Tibial artery (tissue), 4 donors: ENCODE measurements at places on chromosomes 1 and 21.

DNA sequence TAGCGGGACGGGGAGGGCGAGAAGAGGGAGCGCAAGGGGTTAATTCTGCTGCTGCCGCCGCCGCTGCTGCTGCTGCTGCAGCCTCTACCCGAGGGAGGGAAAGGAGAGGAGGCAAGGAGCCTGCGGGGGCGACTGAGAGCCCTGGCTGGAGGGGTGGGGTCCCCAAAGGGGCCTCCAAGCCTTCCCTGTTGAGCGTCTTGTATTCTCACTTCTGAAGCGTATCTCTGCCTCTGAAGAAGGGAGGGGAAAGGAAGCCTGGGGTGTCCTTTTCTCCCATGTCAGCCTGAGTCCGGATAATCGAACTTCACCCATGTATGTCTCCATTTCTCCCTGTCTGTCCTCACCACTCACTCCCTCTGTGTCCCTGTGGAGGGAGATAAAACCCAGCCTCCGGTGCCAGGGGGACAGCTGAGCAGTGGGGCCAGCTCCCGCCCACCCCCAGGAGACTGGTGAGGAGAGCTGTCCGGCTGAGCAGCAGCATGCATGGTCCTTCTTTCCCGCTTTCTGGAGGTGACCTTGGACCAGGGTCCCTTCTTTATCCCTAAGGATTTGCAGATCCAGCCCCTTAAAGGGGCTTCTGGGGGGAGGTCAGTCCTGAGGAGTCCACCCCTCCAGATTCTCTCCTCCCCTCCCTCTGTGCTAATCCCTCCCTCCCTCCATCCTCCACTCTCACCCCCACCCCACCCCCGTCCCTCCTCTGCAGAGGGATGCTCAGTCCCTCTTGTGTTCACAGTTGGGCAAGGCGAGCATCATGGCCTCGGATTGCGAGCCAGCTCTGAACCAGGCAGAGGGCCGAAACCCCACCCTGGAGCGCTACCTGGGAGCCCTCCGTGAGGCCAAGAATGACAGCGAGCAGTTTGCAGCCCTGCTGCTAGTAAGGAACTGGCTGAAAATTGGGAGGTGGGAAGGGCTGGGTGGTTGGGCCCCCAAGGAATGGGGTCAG lies 1.0 kb downstream of the NCDN start:
- no peak for DNase-seq

- no peak for DNase-seq
These were observed 31.2 kb upstream of the CFAP126 start for GRCh38 chr1:161398900-161399256.

GRCh38 chr1:91120936-91121335 lies 99.1 kb upstream of the ZNF644 start:
- no peak for DNase-seq

DNA sequence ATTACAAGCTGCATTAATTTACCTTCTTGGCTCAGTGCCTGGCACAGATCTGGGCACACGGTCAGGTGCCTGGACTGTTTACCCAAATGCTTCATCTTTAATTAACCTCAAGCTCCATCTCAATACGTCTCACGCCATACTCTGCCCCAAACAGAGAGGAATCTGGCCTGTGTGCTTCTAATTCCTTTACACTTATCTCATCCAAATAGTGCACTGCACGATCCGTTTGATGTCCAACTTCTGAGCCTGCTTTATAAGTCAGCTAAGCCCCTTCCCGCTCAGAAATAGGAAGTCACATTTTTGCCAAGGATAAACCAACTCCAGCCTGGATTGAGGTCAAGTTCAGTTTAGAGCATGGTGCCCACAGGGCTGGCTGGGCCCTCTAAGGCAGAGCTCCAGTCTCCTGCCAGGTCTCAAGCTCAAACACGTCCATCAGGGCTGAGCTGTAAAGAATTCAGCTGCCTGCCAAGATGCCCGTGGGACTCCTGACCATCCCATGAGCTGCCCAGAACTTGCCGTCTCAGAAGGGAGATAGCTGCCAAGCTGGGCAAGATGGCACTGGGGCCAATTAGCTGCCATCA lies 233.5 kb downstream of the TRABD2B start:
- DNase-seq: peak; percentile 86

GRCh38 chr1:92795166-92795565 lies 10.3 kb upstream of the EVI5 start:
- DNase-seq: no peak

DNA sequence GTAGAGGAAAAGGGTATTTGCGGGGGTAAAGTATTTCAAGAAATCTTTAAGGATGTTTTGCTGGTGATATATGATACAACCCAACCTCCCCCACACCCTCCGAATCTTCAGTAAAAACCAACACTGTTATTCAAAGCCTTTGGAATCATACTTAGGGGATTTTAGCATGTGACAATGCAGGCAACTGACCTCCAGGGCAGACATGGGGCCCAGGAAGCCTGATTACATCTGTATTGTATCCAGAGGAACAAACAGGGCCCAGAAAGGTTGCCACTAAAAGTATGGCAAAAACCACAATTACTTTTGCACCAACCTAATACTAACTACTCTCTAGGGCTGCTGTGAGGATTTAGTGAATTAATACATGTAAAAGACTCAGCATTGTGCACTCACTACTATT lies 43.9 kb upstream of the CNN3 start:
- no peak for DNase-seq

GRCh38 chr1:85626818-85627217 lies 46.3 kb downstream of the CCN1 start:
- no peak for DNase-seq

DNA sequence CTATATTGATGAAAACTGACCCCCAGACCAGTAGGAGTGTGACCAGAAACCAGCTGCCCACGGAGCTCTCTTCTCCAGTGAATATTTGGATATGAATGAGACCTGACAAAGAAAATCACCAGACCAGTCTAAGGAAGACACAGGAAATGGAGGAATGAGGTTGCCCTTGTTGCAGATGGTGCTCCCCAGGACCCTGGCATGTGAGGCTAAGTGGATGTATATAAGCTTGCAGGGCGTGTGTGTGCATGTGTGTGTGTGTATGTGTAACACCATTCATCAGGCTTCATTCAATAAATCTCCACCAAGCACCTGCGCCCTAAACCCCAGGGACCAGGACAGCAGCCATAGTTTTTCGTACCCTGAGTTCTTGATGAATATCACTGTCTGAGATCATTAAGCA lies 14.4 kb downstream of the PHLDA3 start:
- peak; percentile 17 for DNase-seq

DNA sequence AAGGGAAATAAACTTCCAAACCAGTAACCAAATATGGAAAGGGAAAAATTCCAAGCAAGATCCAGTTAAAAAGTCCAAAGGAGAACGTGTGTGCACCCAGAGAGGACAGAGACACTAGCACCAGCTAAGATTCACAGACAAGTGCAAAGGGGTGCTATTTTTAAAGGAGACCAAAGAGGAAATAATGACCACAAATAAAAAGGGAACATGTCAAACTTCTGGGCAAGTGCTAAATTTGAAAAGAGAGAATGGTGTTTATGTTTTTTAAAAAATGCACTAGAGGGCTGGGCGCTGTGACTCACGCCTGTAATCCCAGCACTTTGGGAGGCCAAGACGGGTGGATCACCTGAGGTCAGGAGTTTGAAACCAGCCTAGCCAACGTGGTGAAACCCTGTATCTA lies 8.6 kb downstream of the JAM2 start:
- DNase-seq: no peak

DNA sequence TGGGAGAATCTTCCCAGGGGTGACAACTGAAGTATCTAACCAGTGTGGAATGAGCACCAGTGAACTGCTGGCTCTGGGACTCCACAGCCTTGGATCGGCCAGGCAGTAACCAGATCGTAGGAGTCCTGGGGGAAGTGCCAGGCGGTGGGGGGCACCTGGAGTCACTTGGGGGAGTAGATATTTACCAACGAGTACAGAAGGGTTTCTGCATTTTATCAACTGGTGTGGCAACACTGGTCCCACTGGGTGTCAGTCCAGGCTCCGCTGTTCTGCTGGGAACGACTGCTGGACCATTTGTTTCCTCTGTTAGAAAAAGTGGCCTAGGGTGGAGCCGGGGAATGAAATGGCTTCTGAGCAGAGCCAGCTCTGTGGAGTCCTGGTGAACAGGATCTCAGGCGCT lies 14.4 kb downstream of the HEYL start:
- DNase-seq: no peak

- no peak for DNase-seq
These were observed 175.2 kb downstream of the KCNT2 start for GRCh38 chr1:196433000-196433399.

- DNase-seq: no peak
These were observed 392.1 kb downstream of the KIF26B start for GRCh38 chr1:245546875-245547274.

DNA sequence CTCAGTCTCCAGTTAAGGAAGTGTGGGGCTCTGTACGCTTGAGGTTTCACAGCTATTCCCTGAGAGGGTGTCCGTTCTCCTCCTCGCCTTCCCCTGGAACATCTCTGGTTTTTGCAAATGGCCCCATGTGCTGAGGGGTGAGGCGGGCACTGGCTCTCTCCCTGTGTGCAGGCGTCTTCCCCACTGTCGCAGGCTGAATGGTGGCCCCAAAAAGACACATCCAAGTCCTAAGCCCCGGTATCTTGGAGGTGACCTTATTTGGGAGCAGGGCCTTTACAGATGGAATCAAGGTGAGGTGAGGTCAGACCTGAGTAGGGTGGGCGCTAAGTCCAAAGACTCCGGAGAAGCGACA lies 98.0 kb upstream of the TMPRSS2 start:
- DNase-seq: no peak

- no peak for DNase-seq
These were observed 227.7 kb upstream of the SAMSN1 start for GRCh38 chr21:14773777-14774345.

GRCh38 chr1:116544588-116545358 lies 26.1 kb downstream of the CD58 start:
- DNase-seq: no peak

DNA sequence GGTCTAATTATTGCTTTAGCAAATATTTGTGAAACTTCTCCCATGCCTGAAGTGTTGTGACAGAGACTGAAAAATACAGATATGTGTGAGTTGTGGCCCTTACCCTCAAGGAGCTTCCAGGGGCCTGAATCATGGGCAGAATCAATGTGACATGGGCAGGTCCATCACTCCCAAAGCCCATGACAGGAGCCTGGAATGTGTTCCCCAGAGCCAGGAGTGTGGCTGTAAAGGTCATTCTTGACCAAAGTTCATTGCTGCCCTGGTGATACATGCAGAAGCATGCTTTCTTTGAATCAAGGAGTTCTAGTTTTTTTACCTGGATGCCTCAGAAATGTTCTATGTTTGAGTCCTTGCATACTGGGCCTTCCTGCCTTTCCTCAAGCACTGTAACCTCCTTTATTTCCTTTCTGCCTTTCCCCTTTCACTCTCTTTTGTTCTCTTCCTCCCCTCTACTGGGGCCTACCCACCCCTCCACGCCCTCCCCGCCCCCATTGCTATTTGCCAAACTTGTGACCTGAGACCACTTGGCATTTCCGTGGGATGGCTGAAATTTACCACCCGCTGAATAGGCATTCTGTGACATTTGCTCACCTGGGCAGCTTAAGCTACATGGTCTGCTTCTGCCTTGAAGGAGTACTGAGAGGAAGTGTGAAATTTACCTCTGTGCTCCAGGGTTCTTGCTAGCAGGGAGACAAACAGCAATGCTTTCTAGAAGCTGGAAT lies 19.7 kb downstream of the PBX1 start:
- no peak for DNase-seq

GRCh38 chr1:67659229-67659628 lies 25.8 kb upstream of the GADD45A start:
- no peak for DNase-seq

DNA sequence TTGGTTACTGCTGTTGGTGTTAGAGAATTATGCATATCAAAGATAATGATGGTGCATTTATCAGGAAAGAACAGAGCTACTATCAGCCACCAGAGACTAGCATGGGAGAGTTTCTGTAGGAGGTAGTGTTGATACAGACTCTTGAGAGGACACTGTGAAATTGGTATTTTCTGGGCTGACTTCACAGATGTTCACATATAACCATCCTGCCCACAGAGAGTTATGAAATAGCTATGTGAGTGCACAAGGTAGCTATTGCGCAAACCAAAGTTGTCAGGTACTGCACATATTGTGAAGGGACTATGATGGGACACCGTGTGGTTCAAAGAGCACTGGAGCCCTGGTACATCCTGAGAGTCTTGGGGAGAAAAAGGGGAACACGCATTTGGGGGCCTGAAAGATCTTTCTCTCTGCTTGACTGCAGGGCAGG lies 1.4 kb upstream of the TLCD4 start:
- DNase-seq: no peak

GRCh38 chr1:175802407-175803123 lies 59.2 kb upstream of the TNR start:
- DNase-seq: no peak

DNA sequence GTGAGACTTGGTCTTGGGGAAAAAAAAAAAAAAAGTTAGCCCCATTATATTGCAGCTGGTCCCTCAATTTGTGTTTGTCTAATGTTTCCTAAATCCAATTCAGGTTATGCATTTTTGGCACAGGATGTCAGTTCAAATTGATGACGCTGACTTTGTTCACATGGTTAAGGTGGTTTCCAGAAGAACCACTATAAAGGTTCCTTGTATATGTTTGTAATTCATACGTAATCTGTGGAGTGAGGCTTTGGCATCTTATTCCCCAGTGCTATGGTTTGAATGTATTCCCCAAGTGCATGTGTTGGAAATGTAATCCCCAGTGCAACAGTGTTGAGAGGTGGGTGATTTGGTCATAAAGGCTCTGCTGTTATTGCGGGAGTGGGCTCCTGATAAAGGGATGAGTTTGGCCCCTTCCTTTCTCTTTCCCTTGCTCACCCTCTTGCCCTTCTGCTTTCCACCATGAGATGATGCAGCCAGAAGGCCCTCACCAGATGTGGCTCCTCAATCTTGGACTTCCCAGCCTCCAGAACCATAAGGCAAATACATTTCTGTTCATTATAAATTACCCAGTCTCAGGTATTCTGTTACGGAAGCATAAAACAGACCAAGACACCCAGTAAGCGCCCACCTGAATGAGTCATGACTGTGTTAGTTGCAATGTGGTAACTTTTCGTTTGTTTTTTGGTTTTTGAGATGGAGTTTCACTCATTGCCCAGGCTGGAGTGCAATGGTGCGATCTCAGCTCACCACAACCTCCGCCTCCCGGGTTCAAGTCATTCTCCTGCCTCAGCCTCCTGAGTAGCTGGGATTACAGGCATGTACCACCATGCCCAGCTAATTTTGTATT lies 19.5 kb upstream of the HLCS start:
- no peak for DNase-seq

- peak; percentile 42 for DNase-seq
These were observed 46.7 kb downstream of the H3-3A start for GRCh38 chr1:226108935-226109828.

GRCh38 chr1:67677930-67678329 lies 7.1 kb upstream of the GADD45A start:
- no peak for DNase-seq

- no peak for DNase-seq
These were observed 8.3 kb downstream of the PGM1 start for GRCh38 chr1:63601463-63601862.

DNA sequence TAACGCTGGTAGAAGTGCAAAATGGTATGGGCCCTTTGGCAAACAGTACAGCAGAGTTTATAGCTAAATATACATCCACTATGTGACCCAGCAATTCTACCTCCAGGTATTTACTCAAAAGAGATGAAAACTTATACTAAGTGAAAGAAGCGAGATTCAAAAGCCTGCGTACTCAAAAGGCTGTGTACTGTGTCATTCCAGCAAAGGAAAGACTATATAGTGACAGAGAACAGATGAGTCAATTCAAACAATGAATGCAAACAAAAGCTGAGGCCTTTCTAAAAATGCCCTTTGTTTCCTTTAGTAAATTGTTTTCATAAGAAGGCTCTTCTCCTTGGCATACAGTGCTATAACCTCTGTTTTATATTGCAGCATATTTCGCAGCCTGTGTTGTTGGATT lies 268.8 kb upstream of the CSF3R start:
- DNase-seq: no peak
